Body of pancreas (tissue), 4 donors: ENCODE measurements at places on chromosomes 6 and 20.

DNA sequence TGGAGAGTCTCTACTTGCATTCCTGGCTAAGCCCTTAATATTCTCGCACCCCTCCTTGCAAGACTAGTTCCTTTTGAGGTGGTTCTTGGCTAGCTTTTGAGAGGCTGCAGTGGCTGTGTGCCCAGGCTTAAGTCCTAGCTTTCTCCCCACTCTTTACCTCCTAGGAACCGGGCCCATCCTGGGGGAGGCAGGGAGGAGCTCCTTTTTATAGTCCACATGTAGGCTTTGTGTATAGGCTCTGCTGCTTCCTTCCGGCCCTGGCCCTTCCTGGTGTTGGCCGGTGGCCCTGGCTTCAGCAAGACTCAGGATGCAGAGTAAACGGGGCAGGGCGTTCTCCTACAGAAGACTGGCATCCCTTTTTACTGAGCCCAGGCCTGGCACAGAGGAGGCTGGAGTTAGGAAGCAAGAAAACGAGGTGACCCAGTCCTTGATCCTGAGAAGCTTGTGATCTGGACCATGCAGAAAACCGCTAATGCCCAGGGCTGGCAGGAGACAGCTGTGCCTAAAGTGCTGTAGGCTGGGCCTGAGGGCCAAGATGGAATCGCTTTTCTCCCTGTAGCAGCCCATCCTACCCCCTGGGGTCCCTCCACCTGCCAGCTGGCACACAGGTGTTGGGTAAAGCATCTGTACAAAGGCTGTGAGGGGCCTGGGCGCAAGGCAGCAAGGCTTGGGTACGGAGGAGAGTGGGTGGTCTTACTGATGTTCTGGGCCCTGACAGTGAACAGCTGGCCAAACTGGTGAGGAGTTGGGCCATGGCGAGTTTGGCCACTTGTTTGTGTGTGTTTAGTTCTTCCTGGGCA, 8.7 kb downstream of the PLCG1 start:
- DNase-seq: no peak

DNA sequence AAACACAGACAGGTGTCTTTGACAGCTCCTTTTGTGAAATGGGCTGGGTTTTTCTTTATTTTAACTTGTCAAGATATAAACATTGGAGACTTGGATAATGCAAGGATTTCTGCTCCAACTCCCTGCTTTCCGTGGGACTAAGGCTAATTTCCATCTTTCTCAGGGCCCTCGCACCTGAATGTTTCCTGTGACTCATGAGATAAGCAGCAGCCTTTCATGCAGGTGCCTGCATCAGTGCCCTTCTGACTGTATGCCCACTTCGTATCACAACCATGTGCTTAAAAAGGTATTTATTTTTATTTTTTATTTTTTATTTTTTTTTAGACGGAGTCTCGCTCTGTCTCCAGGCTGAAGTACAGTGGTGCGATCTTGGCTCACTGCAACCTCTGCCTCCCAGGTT, 736.1 kb downstream of the DOK5 start:
- DNase-seq: no peak

DNA sequence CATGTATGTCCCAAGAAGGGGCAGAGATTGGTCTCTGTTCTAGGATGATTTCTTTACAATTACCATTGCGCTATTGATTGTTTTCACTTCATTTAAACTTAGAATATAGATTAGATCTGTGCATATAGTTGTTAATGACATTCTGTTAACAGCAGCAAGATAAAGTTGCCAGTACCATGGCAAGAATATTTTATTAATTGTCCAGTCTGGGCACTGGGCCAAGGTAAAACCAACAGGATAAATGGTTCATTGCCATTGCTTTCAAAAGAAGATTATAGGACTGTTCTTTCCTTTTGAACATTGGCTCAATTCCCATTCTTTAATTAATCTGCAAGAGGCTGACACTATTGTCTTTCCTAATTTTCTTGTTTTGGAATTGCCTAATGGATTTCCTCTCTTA, 592.4 kb downstream of the RFPL4B start:
- peak; percentile 23 for DNase-seq

GRCh38 chr20:58719258-58719657, 26.7 kb downstream of the NPEPL1 start:
- no peak for DNase-seq

GRCh38 chr6:14910692-14911547, 334.9 kb upstream of the JARID2 start:
- DNase-seq: peak; percentile 72

- DNase-seq: no peak
These were observed 4.2 kb downstream of the PPP2R5D start for GRCh38 chr6:42988486-42989020.

GRCh38 chr6:4192173-4192572, 56.8 kb upstream of the ECI2 start:
- DNase-seq: no peak

GRCh38 chr6:137353842-137354397, 134.7 kb upstream of the IFNGR1 start:
- no peak for DNase-seq

DNA sequence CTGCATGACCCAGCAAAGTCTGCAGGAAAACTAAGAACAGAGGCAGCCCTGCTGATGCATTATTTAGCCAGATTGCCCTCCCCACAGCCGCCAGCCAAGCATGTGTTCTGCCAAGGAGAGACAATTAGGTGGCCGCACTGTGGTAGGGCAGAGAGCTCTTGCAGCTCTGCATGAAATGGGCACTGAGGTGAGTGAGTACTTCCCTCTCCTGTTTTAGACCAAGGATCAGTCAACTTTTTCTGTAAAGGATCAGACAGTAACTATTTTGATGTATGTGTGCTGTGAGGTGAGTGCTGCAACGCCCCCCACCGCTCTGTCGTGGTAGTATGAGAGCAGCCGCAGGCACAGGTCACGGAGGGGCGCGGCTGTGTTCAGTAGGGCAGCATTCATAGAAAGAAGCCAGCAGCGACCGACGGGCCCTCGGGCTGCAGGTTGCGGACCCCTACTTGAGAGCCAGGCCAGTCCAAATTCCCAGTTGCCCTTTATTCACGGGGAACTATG, 23.8 kb upstream of the FAM50B start:
- peak; percentile 25 for DNase-seq

DNA sequence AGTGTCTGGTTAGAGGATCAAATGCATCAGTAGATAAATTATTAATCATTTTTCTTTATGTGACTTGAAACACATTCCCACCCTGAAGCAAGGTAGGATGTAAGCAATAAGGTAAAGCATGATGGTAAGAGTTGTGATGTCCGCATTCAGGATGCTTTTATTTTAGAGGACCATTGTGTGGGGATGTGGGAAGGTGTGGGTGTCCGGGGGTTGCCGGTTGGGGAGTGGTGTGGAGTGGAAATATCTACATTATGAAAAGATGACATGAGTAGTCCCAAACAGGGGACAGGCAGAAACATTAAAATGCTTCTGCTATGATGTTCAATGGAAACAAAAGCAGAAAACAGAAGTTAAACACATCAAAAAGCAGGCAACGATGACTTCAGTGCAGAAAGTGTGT, 215.4 kb downstream of the HIVEP2 start:
- no peak for DNase-seq

GRCh38 chr20:25507385-25508082, 77.8 kb downstream of the NINL start:
- DNase-seq: no peak

- peak; percentile 65 for DNase-seq
These were observed 330.0 kb downstream of the ZFAND3 start for GRCh38 chr6:38149531-38149930.

GRCh38 chr6:79305020-79305419, 70.5 kb upstream of the HMGN3 start:
- no peak for DNase-seq

DNA sequence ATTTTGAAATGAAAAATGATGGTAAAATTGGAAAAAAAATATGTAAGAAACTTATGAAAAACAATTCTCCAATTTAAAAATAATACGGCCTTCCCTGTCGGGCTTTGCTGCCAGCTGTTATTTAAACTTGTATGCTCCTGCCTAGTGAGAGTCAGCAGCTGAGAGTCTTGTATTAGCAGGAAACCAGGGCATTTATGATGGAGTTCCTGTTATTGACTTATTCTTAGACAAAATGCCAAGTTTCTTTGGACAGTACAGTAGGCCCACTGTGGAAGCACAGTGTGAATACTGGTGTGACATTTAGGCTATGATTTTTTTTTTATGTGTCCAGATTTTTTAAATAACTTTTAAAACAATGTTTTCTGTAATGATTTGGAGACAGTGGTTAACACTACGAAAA, 42.1 kb downstream of the GMDS start:
- no peak for DNase-seq

DNA sequence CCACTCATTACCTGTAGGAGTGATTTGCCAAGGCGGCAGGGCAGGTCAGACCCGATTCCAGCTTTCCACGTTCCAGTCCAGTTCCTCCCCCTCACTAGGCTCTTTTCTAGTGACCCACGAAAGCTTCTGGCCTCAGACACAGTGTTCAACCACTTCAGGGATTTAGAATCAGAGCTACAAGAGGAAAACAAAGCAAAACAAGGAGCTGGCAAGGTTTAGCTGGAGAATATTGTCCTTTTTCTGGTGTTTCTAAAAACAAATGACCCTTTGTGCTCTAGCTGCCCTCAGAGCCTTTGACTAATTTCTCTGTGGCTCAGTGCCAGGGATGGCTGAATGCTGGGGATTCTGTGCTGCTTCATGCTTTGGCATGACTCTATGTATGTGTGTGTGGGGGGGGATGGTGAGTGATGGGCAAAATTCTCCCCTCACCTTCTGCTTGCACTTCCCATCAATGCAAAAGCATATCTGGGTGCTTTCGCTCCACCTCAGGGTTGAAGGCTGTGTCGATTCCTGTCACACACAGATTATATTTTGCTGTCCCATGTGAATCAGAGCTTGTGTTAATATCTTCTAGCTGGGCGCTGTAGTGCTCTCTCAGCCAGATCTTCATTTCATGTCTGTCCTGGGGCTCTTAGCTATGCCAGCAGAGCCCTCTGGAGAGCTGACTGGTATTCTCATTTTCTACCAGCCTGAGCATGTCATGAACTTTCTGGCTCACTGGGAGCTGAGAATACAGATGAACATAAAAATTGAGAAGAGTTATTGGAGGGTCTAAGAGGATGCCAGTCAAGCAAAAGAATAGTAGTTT, 19.3 kb upstream of the NEDD9 start:
- peak; percentile 66 for DNase-seq

GRCh38 chr20:50493881-50494253, 16.3 kb upstream of the PTPN1 start:
- no peak for DNase-seq

DNA sequence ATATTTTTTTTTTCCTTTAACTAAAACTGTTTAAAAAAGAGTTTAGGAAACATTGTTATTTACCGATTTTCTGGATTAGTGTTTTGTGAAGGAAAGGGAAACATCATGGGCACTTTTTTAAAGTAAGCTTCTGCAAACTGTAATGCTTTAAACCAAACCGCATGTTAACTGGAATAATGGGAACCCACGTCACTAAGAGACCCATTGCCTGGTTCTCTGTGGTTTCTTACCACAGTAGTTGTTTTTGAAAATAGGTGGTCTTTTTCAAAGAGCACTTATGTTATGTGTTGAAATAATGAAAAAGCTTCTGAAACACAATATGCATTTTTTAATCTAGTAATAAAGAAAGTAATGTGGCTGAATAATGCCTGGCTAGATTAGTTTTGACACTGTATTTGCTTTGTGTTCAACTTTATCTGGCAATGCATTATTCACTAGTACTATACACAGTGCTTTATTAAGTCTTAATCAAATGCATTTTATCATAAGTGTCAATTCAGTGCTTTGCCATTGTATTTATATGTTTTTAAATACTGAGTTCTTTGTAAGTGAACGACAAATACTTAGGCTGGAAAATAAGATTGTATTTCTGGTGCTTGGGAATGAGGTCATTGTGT, 754.1 kb upstream of the FLRT3 start:
- DNase-seq: no peak

GRCh38 chr20:17594443-17594842, 24.6 kb downstream of the DSTN start:
- DNase-seq: peak; percentile 79

GRCh38 chr20:57891014-57891413, 181.2 kb upstream of the PMEPA1 start:
- DNase-seq: no peak

DNA sequence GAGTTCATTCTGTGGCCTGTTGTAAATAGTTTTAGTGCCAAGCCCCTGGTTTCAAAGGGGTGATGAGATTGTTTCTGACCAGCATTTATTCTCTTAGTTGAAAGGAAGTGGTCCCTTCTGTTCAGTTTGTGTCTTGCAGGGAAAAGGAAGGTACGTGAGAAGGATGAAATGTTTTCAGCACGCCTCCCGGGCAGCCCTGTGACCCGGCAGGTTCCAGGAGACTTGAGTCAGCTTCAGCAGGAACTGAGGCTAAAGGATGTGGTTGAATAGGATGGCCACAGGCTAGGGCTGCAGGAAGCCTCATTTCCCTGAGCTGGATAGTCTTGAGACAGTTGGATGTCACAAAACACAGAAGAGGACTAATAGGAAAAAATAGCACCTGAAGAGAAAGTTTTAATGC, 132.4 kb upstream of the SYNDIG1 start:
- no peak for DNase-seq

- no peak for DNase-seq
These were observed 167.9 kb upstream of the MAN1A1 start for GRCh38 chr6:119517428-119517827.

- DNase-seq: no peak
These were observed 597.0 kb downstream of the EYS start for GRCh38 chr6:65110031-65110430.

GRCh38 chr20:36827541-36828279, 48.2 kb upstream of the TLDC2 start:
- DNase-seq: no peak

DNA sequence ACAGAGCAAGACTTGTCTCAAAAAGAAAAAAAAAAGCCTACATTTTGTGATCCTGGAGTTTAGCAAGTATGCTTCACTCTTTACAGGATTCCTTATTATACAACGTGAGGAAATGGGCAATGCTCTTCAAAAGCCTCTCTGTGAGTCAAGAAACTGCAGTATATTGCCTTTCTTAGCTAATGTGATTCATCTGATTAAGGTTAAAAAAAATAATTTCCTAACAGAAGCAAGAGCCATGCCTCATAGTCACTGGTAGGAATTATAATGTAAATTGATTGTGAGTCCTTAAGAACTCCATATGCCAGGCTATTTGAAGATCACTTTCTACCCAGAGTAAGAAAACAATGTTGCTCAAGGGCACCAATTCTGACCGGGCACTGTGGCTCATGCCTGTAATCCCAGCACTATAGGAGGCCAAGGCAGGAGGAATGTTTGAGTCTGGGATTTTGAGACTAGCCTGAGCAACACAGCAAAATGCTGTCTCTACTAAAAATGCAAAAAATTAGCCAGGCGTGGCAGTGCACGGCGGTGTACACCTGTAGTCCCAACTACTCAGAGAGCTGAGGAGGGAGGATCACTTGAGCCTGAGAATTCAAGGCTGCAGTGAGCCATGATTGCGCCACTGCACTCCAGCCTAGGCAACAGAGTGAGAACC, 43.3 kb downstream of the SLC26A8 start:
- no peak for DNase-seq

GRCh38 chr6:328136-328670, 35.9 kb downstream of the DUSP22 start:
- peak; percentile 63 for DNase-seq

- DNase-seq: peak; percentile 67
These were observed 128.9 kb upstream of the SHLD1 start for GRCh38 chr20:5621305-5621704.

- DNase-seq: no peak
These were observed 417.0 kb downstream of the HAO1 start for GRCh38 chr20:7523288-7523687.

GRCh38 chr6:31048099-31048498, 37.8 kb downstream of the MUC22 start:
- DNase-seq: no peak
